ENCODE measurements at places on chromosomes 4 and X.

DNA sequence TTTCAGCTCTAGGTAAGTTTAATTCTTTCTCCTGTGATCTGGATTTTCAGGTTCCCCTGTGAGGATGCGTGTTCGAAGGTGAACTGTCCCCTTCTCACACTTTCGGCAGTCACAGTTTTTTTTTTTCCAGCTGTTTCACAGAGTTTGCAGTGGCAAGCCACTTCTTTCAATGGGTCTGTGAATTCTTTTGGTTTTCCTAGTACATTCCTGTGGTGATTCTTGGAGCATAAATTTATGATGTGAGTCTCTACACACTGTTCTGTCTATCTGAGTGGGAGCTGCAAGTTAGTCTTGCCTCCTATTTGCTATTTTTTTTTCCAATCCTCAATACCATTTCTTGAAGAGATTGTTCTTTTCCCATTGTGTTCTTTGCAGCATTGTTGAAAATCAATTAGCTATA is 595.5 kb downstream of the RAPGEF2 start:
- no peak for DNase-seq

DNA sequence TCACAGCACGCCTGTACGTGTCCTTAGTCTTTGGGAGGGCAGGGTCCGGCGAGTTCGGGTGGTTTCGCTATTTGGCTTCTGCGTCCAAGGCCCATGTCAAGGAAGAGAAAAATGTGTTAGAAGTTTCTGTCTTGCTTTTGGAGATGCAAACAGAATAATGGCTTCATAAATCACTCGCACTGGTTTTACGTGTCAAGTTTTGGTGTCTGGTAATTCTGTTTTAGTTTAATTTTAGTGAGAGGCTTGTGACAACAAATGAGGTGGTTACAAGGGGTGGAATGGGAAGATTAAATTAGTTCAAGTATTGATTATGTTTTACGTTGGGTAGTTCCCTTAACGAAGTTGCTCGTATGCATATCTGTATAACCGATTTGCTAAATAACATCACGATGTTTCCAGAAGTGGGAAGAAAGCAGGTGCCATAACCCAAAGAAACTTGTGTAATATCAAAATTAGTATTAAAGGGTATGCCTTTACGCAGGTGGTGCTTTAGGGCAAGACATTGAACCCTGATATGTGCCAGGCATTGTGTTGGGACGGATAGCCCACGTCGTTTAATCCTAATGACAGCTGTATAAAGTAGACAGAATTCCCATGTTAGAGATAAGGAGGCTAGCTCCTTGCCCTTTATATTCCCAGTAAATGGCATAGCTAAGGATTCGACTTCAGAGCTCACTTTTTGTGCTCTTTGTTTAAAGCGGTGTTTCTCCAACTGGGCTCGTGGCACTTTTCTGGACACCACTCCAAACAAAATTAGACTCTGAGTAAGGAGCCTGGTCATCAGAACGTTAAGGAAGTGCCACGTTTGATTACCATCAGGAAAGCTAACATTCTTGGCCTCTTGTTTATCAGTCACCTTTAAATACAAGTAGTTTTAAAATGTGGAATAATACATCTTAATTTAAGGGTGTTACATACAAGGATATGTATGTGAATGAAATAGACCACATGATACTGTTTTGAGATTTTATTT is 843 bp downstream of the RPL34 start:
- DNase-seq = no peak

DNA sequence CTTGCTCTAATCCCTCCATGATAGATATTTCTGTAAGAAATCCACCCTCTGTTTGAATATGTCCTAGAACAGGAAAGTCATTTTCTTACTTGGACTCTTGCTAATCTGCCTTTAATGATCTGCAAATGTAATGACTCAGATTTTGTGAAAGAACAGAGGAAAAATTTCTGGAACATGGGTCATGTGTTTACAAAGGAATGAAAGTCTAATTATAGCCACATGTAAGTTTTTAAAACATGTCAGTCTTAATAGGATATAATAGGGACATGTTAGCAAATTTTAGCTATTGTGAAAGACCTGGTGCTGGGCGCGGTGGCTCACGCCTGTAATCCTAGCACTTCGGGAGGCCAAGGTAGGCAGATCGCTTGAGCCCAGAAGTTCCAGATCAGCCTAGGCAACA is 47.6 kb downstream of the GRK4 start:
- no peak for DNase-seq

- DNase-seq = no peak
These were observed 1.6 kb downstream of the EGF start for GRCh38 chr4:109914322-109914721.

GRCh38 chr4:87498446-87498900 is 30.7 kb downstream of the SPARCL1 start:
- no peak for DNase-seq

GRCh38 chr4:85402371-85402770 is 72.6 kb upstream of the ARHGAP24 start:
- no peak for DNase-seq

DNA sequence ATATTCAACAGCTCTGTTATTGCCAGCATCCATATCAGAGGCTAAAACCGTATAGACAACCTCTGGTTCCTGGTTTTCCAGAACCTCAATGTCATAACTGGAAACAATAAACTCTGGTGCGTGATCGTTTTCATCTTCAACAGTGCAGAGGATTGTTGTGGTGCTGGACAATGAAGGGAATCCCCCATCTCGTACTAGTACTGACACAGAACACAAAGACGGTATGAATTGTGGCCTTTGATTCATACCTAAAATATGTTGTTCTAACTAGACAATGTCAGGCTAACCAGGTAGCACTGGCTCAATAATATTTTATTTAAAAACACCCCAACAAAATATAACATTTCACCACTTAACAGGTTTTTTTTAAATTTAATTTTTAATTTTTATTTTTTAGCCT is 186.9 kb downstream of the DCHS2 start:
- no peak for DNase-seq

DNA sequence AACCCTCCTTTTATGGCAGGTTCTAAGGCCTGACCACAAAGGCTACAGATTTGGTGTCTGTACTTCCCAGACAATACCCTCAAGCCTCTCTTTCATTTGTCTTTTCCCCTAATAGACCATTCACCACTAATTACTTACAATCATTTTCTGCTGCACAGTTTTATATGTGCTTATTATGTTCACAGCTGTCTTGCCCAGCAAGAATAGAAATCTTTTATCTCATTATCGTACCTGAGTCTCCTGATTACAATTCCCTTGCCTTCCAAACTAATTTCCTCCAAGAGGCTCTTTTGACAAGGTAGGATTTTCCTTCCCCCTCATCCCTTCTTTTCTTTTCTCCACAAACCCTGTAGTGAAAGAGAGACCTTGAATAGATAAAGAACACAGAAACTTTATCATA is 352.5 kb upstream of the FMR1 start:
- DNase-seq = no peak

DNA sequence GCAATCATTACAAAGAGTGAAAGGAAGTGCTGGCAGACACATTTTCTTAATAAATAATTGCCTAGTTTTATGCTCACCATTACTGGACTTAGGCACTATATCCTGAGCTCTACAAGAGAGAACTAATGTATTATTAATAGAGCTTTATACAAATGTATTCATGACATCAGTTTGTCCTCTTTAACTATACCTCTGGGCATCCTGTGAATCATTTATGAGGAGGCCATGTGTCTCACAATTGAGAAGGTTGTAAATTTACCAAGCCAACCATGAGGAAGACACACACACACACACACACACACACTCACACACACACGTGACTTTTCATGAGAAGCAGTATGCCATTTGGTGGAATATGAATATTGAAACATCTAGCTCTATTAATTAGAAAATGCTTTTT is 728.2 kb downstream of the ARAP2 start:
- DNase-seq = no peak
